ENCODE measurements at places on chromosomes 16 and 17.

- no peak for DNase-seq
Measured at GRCh38 chr16:400061-400591, 1.6 kb upstream of the DECR2 start.

DNA sequence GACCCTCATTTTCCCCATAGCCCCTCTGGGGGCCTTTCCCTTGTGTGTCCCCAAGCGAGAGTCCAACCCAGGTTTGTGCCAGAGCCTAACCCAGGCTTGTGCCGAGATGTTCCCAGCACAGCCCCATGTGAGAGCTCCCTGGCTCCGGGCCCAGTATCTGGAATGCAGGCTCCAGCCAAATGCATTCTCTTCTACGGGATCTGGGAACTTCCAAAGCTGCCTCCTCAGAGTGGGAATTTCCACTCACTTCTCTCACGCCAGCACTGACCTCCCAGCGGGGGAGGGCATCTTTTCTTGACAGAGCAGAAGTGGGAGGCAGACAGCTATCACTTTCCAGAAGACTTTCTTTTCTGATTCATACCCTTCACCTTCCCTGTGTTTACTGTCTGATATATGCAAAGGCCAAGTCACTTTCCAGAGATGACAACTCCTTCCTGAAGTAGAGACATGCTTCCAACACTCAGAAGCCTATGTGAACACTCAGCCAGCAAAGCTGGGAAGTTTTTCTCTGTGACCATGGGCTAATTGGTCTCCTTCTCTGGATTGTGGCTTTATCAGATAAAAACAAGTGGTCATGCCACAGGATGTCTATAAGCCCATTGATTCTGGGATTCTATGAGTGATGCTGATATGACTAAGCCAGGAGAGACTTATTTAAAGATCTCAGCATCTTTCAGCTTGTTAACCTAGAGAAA is 2.5 kb upstream of the CCL2 start:
- DNase-seq, result no peak

- no peak for DNase-seq
Measured at GRCh38 chr17:15882777-15883176, 62.2 kb upstream of the ADORA2B start.

DNA sequence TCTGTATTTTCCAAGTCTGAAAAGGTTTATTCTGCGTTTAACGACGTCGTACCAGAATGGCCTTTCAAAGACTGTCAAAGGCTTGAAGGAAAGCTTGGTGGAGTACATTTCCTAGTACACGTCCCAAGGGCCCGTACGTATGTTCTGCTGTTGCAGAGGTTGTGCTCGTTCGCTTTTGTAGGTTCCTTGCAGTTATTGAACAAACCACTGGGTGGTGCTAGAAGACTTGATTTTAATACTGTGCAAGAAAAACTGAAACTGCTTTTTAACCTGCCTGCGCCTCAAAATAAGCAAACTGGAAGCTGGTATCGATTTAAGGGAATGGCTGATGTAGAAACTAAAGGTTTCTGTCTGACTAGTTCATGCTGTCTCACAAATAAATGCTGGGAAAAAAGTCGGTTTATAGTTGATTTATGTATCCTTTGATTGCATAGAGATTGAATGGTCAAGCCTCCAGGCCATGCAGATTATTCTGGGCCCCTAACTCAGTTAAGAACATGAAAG is 54.6 kb downstream of the USP10 start:
- DNase-seq, result peak; percentile 92

DNA sequence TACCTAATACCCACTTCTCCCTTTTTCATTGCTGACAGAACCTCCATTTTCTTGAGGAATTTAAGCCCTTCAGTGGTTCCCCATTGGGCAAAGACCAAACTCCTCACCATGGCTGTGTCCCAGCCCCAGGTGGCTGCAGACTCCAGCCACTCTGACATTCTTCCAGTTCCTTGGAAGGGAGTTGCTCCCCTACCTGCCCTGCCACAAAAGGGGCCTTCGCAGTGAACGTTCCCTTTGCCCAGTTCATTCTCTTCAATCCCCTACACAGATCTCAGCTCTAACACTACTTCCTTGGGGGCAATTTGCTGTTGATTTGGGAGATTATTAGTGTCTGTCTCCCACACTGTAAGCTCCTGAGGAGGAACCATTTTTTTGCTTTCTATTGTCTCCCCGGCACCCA is 3.2 kb upstream of the AKTIP start:
- no peak for DNase-seq

DNA sequence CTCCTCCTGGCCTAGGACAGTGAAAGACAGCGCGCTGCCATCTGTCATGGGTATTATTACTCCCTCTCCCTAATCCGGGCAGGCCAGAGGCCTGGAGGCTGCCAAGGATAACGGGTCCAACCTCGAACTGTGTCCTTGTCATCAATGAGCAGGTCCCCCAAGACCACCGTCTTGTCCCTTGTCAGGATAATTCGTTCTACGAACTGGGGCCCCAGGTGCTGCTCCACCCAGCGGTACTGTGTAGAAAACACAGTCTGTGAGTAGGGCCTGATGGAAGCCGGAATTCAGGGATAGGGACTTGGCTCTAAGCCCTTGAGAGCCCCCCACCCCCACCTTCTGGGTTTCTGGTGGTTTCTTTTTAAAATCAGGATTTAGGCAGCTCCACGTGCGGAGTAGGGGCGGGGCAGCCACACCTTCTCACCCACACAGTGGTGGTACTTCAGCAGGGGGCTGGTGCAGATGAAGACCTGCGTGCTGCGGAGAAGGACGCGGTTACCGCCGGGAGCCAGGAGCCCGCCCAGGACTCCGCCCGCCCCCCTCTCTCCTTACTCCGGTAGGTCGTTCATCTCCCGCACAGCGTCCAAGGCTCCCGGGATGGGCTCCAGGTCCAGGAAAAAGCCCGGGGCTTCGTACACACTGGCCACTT is 787 bp downstream of the NT5C start:
- DNase-seq, result peak; percentile 55

DNA sequence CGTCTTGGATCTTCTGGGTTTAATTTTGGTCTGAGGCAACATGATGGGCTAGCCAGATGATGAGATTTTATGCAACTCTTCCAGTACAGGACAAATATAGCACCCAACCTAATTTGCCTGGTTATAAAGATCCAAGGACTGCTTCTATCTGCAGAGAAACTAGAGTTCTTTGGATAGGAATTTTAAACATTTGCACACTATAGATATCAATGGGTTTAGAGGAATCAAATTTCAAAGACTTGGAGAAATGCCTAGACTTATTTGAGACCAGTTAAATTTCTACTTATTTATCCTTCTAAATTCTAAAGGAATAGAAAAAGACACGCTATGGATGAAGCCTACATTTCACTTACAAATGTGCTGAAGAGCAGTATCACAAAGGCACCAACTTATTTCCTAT is 12.6 kb downstream of the PMFBP1 start:
- no peak for DNase-seq

DNA sequence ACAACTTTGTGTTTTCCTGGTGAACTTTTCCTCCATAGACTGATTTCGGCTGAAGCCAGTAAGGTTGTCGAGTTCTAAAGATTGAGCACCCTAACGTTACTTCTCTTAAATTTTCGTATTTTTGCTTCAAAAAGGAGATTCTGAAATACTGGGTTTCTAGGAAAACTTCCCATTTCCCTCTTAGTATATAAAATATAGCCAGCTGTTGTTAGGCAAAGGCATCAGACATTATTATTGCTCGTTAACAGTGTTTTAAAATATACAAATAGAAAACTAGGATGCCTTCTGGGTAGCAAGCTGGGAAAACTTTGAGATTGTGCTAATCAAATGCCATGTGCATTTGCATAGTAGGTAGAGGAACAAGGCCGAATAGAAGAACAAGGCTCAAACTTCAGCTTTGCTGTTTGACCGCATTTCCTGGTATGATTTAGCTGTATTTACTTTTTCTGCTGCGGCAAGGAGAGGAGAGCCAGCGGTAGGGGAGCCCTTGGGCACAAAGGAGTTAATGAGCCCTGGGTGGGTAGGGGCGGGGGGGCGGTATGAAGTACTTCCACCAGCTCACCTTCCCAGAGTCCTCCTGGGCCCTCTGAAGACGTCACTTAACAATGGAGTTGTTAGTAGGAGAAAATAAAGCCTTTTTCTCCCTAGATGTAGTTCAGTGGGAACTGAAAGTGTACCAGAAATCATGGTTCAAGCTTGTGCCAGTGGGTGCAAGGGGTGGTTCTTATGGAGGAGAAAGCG is 151.9 kb downstream of the MSI2 start:
- peak; percentile 4 for DNase-seq

DNA sequence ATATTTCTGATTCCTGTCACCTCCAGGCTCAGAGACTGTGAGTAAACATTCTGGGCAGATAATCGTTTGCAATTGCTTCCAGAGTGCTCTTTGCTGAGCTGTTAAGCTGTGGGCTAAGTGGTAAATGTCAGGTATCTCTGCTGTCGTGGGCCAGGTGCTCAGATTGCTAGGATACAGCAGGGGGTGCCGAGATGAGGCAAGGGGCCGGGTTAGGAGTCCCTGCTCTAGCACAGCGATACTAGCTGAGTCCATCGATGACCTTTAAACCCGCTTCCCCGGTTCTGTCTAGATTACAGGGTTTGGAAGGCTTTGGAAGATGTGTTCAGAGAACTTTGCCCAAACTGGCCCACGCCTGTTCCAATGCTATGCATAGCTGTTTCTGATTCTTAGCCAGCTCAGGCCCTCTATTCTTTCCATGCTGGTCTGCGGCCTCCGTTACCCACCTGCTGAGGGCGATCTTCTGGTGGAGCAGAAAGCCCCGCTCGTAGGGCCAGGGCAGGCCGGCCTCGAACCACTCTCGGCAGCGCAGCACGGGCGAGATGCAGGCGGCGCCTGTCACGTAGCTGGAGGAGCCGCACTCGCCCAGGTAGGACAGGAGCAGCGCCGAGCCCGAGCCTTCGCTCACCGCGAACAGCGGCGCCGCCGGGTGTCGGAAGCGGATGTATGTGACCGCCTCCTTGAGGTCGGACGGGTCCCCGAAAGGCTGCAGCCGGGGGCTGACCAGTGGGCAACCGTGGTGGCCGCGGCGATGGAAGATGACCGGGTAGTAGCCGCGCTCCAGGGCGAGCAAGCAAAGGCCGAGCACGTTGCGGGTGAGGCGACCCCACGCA is 979 bp downstream of the ABHD15 start:
- peak; percentile 59 for DNase-seq

GRCh38 chr16:77775911-77776909 is 12.2 kb upstream of the VAT1L start:
- no peak for DNase-seq
